ENCODE measurements at places on chromosomes 4 and X.

DNA sequence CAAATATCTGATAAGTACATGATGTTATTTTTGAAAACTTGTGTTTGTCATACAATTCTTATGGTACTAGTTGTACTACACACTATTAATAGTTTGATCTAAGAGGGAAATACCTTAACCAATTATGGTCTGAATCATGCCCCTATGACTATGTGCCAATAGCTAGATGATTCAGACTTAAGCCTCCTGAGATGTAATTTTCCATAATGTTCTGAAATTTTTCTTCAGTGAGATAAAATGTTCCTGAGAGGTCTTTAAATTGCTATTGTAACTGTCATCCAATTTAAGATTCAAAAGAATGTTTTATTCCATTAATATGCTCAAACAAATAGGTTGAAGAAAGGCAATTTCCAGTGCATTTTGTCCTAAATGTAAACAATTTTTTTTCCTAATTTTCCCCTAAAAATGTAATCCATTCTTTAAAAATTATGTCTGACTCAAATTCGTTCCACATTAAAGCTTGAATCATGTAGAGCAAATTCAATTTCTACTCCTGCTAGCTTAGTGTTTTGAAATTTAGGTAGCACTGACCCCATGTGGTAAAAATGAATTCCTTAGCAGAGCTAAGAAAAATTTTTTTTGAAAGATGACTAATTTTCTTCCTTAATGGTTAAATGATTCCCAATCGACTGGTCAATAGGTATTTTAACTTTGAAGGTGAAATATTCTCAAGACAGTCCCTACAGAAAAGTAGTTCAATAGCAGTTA lies 49.1 kb downstream of the APOOL start:
- no peaks in the 10 kb centered on the region for H3K4me1 ChIP-seq
- H3K36me3 ChIP-seq: no peaks in the 10 kb centered on the region
- no peak overlapping the region for H3K4me3 ChIP-seq
- DNase-seq: no peak

DNA sequence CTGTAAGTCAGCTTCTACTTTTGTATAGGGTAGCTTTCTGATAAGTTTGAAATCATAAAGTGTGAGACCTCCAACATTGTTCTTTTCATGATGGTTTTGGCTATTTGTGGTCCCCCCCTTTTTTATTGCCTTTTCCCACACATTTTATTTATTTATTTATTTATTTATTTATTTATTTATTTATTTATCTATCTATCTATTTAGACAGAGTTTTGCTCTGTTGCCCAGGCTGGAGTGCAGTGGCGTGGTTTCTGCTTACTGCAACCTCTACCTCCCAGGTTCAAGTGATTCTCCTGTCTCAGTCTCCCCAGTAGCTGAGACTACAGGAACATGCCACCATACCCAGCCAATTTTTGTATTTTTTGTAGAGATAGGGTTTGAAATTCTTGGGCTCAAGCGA lies 9.7 kb upstream of the MTHFD2L start:
- H3K27me3 ChIP-seq: no peaks in the 10 kb centered on the region
- no peak overlapping the region for H3K27ac ChIP-seq
- no peaks in the 10 kb centered on the region for H3K4me1 ChIP-seq
- H3K36me3 ChIP-seq: no peaks in the 10 kb centered on the region
- DNase-seq: no peak

DNA sequence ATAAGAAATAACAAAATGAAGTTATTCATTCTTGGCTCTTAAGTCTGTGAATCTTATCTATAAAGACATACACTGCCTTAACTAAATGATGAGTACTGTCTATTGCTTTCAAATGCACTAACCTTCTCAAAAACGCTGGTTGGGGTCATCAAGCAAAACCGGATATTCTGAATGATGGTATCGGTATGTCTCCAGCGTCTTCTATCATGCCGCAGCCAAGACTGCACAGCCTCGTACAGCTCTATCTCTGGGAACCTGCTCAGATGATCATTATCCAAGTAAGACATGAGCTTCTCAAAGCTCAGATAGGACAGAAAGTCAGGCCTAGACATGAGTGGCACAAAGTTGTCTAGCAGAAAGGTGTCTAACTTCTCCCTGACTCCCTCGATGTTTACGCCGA lies 21.1 kb downstream of the KLHL15 start:
- no peak for DNase-seq
- H3K36me3 ChIP-seq: no peaks in the 10 kb centered on the region
- no peaks in the 10 kb centered on the region for H3K27me3 ChIP-seq

DNA sequence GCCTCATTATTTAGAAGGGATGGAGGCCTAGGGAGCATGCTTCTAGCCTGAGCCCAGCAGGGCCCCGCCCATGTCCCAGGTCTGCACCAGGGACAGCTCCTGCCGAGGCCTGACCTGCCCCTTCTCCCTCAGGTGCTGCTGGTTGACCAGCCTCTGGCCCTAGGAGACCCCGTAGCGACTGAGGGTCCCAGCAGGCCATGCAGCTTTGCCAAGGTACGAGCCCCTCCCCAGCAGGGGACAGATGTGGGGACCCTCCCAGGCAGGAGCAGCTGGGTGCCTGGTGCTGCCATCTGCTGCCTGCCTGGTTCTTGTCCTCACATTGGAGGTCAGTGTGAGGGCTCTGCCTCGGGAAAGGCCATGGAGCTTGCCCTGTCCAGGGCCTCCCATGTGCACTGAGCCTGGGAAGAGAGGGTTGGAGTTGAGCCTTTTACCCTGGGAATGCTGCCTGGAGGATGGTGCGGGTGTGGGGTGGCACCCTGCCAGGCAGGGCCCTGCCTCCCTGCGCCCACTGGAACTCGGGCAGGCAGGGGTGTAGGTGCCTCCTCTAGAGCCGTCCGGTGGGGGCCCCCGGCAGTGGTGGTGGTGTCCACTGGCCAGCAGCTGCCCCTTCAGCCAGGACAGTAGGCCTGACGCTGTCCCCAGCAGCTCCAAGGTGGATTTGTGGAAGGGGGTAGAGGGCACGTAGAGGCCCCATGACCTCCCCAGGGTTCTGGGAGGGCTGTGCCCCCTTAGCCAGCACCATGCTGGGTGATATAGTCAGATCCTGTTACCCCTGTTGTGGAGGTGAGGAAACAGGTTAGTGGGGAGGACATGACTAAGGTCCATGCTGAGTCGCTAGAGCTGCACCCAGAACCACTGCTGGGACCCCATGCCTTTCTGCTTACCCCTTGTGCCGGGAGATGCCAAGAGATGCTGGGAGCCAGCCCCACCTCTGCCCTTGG lies 2.2 kb upstream of the MSANTD1 start:
- H3K27me3 ChIP-seq: no peaks in the 10 kb centered on the region
- H3K4me3 ChIP-seq: no peak overlapping the region
- DNase-seq: no peak
- no peaks in the 10 kb centered on the region for H3K4me1 ChIP-seq
- H3K36me3 ChIP-seq: peaks cover 5% of the 10 kb centered on the region

GRCh38 chr4:60522265-60522664 lies 677.9 kb upstream of the ADGRL3 start:
- H3K4me1 ChIP-seq: no peaks in the 10 kb centered on the region
- H3K27me3 ChIP-seq: no peaks in the 10 kb centered on the region
- no peak overlapping the region for H3K4me3 ChIP-seq
- H3K27ac ChIP-seq: no peak overlapping the region
- DNase-seq: no peak

GRCh38 chr4:184617600-184618196 lies 31.5 kb downstream of the CASP3 start:
- no peak overlapping the region for H3K27ac ChIP-seq
- H3K4me1 ChIP-seq: no peaks in the 10 kb centered on the region
- H3K36me3 ChIP-seq: no peaks in the 10 kb centered on the region
- no peak overlapping the region for H3K4me3 ChIP-seq
- peak; percentile 65 for DNase-seq
- H3K27me3 ChIP-seq: no peaks in the 10 kb centered on the region

GRCh38 chrX:8204943-8205342 lies 33.9 kb upstream of the VCX2 start:
- H3K27ac ChIP-seq: no peak overlapping the region
- no peaks in the 10 kb centered on the region for H3K36me3 ChIP-seq
- no peak for DNase-seq
- H3K4me3 ChIP-seq: no peak overlapping the region

DNA sequence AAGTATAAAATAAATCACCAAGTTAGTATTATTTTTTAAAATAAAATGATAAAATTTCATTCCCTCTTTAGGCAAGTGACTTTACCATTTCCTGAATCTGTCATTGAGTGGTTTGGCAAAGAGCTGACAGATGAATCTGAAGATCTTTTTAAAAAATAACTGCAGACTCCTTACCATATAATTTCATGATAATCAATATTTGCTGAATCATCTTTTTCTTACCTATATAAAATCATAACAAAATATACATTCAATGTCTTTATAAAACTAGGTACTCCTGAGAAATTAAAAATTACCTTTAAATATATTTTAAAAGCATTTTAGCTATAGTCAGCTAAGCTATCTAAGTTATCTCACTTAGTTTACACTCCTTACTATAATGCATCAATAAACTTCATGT lies 17.2 kb downstream of the ANXA10 start:
- H3K36me3 ChIP-seq: no peaks in the 10 kb centered on the region
- DNase-seq: no peak
- H3K27me3 ChIP-seq: no peaks in the 10 kb centered on the region
- H3K4me1 ChIP-seq: no peaks in the 10 kb centered on the region

DNA sequence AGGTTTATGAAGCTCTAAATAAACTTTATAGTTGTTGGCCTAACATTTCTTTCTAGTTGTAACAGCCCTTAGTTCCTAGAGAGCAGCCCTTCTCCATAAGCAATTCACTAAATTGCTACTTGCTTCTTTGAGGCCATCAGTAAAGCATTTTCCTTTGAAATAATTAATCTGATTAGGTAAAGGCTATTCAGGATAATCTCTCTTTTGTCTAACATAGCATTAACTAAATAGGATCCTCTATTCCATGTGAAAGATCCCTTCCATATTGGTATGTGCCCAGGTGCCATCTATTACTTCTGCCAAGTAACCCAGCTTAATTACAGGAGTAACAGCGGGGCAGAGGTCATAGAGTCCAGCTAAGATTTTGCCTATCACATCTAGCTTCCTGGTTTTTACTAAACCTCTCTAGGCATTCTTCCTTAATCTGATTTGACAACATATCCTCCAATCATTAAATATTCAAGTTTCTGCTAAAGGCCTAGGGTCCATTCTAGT lies 1408.0 kb downstream of the PCDH18 start:
- no peak for DNase-seq
- no peaks in the 10 kb centered on the region for H3K36me3 ChIP-seq
- H3K4me3 ChIP-seq: no peak overlapping the region

DNA sequence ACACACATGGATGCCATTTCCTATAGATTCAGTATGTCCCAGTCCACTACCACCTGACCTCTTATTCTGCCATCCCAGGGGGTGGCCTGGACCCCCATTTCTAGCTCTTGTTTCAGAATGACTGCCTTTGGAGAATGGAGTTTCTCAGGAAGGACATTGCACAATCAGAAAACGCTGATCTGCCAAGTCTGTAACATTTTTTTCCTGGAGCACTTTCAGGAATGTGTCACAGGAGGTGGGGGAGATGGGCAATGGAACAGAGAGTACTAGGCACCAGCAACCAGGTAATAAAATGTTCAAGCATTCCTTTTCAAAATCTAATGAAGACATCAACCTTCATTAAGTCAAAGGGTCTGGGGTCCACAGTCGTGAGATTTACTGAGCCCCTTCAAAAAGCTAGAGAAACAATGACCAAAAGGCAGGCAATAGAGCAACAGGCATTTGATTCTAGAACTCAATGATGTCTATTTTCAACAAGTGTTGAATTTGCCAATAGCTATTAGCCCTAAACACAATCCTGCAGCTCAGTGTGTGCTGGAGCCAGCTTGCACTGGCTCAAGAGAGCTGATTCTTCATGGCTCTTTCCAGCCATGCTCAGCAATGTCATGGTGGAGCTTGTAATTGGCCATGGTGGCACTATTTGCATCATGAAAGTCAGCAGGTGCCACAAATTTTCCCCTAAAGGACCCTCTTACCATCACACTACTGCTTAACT lies 87.1 kb downstream of the KDR start:
- H3K36me3 ChIP-seq: no peaks in the 10 kb centered on the region
- peak; percentile 42 for DNase-seq
- H3K27me3 ChIP-seq: no peaks in the 10 kb centered on the region
- H3K4me3 ChIP-seq: no peak overlapping the region
- peak overlapping the region; percentile 57 for H3K27ac ChIP-seq

GRCh38 chr4:104524591-104524990 lies 29.9 kb upstream of the CXXC4 start:
- no peaks in the 10 kb centered on the region for H3K27me3 ChIP-seq
- H3K4me1 ChIP-seq: no peaks in the 10 kb centered on the region
- H3K36me3 ChIP-seq: no peaks in the 10 kb centered on the region
- H3K4me3 ChIP-seq: no peak overlapping the region
- DNase-seq: no peak

DNA sequence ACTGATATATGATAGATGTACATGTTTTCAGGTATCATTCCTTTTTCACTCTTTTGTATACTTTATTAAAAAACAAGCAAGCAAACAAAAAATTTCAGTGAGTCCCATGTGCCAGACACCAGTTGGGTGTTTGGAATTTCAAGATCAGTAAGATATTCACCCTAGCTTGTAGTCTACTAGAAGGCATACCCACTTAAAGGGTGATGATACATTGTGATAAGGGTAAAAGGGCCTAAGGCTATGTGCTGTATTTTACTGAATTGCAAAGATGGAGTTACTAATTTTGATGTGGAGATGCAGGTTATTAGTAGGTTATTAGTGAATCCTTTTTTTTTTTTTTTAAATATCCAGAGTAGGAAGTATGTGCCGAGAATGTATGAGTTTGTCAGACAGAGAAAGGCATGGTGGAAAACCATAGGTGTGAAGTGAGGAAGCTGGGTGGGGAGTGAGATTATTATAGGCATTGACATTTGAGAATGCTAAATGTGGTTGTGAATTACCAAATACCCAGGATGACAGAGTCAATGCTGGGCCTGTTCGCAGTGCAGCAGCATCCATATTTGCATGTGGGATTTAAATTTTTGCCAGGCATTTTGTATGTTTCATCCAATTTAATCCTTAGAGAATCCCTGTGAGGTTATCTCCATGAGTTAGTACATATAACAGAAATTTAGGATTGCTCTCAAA lies 10.1 kb downstream of the STIM2 start:
- no peak overlapping the region for H3K27ac ChIP-seq
- no peak for DNase-seq
- no peaks in the 10 kb centered on the region for H3K36me3 ChIP-seq
- no peaks in the 10 kb centered on the region for H3K27me3 ChIP-seq

DNA sequence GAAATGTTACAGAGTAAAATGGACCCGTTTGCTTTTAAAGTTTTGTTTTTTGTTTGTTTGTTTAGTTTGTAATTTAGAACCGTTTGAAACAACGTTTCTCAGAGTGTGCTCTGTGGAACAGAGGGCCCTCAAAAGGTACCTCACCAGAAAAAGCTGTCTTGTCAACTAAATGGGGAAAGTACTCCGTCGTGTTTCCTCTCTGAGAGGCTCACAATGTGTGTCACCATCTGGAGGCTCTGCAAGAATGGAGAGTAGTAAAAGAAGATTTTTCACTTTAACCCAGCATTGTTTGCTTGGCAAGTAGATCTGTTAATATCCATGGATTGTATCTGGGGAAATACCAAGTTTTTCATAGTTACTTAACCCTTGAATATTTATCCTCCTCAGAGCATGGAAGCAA lies 1.5 kb upstream of the ENPEP start:
- DNase-seq: no peak
- peaks cover 8% of the 10 kb centered on the region for H3K4me1 ChIP-seq
- H3K4me3 ChIP-seq: no peak overlapping the region

- H3K4me3 ChIP-seq: no peak overlapping the region
- no peak overlapping the region for H3K27ac ChIP-seq
- H3K27me3 ChIP-seq: no peaks in the 10 kb centered on the region
- no peaks in the 10 kb centered on the region for H3K4me1 ChIP-seq
Observed at GRCh38 chrX:115378471-115378870, 89.0 kb downstream of the LUZP4 start.

- no peaks in the 10 kb centered on the region for H3K4me1 ChIP-seq
- DNase-seq: no peak
- H3K27me3 ChIP-seq: no peaks in the 10 kb centered on the region
- H3K4me3 ChIP-seq: no peak overlapping the region
Observed at GRCh38 chr4:4985844-4986243, 33.4 kb downstream of the CYTL1 start.

Data from upper lobe of left lung (tissue), 6 donors.